ENCODE measurements at places on chromosomes 6 and 20. TPM values are rescaled to one million over a fixed set of nuclear protein-coding genes. Genes with fewer than 3 reads are reported as not detected.

Gene SPATA25
- 2.2 TPM for total RNA-seq

Gene TMEM170B
- 23.0 TPM for total RNA-seq

Gene DLL1
- 15.0 TPM for total RNA-seq

Gene ECT2L
- total RNA-seq: not detected

Gene PGC
- not detected for total RNA-seq

Gene SPEF1
- total RNA-seq: 1.3 TPM

Gene BPIFB2
- not detected for total RNA-seq

Gene OPRL1
- total RNA-seq: 1.9 TPM

Gene NT5E
- total RNA-seq: 38.8 TPM

Gene STK38
- 37.9 TPM for total RNA-seq

Gene PPIL6
- 6.8 TPM for total RNA-seq

Gene SLC2A4RG
- 126 TPM for total RNA-seq

Gene ITPA
- total RNA-seq: 29.9 TPM

Gene SNX21
- total RNA-seq: 31.6 TPM

Gene SLC22A2
- total RNA-seq: not detected

Gene TSPO2
- not detected for total RNA-seq
